Non-pigmented ciliary epithelial cell (primary cell): ENCODE measurements at places on chromosomes 7 and 10.

DNA sequence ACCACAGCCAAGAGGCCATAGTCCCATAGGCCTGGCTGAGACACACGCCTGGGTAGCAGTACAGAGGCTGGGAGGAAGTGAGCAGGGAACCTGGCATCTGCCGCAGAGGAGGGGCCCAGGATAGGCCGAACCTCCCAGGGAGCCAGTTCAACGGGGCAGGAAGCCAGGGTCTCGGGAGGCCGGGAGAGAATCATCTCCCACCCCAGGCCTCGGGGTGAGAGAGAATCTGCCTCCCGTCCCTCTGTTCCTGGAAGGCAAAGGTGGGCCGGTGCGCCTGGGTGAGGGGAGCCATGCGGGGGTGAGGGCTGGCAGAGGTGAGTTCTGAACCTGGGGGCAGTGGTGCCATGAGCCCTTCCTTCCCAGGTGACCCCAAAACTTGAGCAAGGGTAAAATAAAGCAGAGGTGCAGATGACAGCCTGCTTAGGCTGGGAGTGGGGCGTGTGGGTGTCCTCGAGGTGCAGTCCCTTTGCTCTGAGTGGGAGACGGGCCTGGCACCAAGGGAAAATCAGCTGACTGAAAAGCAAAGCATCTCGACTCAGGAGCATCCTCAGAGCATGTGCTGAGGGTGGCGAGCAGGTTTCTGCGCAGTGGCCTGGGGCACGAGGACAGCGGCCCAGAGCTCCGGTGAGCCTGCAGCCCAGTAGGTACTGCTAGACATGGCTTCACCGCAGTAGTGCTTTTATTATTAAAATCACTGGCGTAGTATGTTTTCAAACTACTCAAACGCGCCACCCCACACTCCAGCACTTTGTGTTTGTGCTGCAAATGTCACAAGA is 15.5 kb downstream of the AGAP3 start:
- no peak for DNase-seq

- no peak for DNase-seq
Observed at GRCh38 chr10:49625411-49625810, 11.6 kb downstream of the CHAT start.

GRCh38 chr7:47351233-47352154 is 230.4 kb downstream of the TNS3 start:
- DNase-seq = no peak

GRCh38 chr7:110898516-110898915 is 192.4 kb upstream of the LRRN3 start:
- no peak for DNase-seq

DNA sequence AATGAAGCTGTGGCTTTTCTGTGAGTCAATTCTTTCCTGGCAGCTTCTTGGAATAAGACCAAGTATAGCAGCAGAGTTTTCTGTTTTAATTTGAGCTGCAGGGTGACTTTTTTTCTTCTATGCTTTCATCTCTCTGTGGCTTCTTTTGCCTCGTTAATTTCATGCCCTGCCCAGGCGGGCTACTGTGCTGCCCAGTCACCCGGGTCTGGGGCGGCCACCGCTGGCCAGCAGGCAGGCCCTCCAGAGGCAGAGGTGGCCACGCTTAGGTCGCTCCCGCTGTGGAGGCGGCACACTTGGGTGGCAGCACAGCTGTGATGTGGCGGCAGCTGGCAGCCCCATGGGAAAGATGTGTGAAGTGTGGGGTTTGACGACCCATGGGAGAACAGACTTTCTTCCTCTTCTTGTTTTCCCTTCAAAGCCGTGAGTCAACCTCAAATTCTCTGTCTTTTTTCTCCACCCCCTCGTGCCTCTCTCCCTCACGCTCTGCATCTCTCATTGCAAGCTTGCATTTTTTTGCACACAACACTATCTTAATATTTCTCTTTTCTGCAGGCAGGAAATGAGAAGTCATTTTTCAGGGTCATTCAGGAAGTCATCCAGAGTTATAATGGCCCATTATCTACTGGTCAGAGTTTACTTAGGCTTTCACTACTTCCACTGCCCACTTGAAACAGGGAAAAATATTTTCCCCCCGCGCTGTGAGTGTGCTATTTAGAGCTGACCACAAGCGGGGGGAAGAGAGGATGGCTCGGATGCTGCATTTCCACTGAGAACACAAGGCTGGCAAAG is 67.8 kb downstream of the EGFR start:
- no peak for DNase-seq

DNA sequence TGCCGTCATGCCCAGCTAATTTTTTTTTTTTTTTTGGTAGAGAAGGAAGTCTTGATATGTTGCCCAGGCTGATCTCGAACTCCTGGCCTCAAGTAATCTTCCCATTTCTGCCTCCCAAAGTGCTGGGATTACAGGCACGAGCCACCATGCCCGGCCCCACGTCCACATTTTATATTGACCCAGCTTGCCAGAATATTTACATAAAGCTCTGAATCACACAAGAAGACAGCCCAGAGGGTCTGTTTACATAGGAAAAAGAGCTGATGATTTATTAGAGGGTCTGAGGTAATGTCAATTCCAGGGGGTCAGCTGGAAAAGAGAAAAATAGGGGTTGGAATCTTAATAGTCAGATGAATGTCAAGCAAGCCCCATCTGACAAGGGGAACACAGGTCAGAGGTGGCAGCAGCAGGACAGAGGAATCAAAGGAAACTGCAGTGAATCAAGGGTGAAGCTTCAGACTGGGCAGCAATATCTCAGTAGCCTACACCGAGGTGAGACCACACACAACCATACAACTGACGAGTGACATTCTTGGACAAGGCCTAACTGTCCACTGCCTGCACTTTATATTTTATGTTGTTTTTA is 15.8 kb upstream of the SLF2 start:
- no peak for DNase-seq

GRCh38 chr10:100628061-100628460 is 92.3 kb downstream of the HIF1AN start:
- DNase-seq = no peak

- no peak for DNase-seq
Observed at GRCh38 chr10:6600224-6600987, 20.3 kb upstream of the PRKCQ start.

GRCh38 chr7:153576096-153576495 is 476.1 kb upstream of the DPP6 start:
- DNase-seq = no peak

DNA sequence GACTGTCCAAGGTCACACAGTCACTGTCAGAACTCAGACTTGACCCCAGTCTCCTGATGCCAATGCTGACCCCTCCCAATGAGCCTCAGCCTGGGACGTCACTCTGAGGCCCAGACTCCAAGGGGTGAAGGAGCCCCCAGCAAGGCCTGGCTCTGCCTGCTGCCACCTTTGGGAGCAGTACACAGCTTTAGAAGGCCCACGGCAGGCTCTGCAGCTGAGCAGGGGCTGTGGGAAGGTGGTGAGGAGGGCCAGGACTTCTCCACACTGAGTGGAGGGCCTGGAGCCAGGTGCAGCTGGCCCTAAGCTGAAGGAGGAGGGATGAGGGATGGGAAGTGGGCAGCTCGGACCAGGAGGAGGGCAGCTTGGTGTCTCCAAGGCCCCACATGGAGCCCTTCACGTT is 23.9 kb upstream of the ZMIZ1 start:
- no peak for DNase-seq

- no peak for DNase-seq
Observed at GRCh38 chr10:61892961-61893360, 8.5 kb upstream of the ARID5B start.

DNA sequence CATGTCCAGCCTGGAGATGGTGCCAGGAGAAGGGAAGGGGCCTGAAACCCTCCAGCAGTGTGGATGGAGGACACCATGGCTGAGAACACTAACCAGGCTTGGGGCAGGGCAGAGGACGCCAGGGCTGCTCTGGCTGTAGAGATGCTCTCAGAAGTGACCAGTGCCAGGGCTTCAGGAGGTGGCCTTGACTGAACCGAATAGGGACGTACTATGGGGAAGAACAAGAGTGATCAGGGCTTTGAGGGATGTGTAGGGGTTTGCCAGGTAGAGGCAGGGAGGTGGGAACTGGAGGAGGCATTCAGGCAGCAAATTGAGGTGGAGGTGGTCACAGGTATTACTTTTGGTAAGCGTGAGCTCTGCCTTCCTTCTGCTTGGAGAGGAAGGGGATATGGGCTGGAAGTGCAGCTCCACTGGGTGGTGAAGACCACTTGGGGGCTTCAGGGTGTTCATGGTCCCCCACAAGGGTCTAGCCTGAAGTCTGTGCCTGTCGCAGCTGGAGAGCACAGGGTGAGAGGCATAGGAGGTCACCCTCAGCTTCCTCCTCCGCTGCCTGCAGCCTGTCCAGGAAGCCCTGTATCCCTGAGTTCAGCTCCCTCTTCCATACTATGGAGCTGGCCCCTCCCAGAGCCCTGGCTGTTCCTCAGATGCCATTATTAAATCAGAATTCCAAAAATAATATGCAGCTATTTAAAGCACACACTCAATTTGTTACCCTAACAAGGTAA is 27.8 kb downstream of the ADCY1 start:
- DNase-seq = no peak

DNA sequence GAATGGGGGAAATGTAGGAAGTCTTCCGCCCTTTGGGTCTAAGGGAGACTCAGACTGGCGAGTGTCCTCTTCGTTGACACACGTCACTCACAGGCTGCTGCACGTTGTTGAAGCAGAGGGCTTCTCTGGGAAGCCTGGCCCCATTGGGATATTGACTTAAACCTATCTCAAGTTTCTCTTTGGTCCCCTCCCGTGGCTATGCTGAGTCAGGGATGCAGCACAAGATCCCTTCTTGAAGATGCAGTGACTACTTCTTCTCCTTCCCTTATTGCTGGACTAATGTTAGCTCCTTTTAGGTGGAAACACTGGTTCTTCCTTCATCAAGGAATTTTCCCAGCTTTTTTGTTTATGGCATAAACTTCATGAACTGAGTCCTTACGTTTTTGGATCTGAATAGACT is 89.8 kb upstream of the CCDC71L start:
- no peak for DNase-seq

GRCh38 chr10:64023926-64024470 is 502.8 kb downstream of the REEP3 start:
- no peak for DNase-seq

DNA sequence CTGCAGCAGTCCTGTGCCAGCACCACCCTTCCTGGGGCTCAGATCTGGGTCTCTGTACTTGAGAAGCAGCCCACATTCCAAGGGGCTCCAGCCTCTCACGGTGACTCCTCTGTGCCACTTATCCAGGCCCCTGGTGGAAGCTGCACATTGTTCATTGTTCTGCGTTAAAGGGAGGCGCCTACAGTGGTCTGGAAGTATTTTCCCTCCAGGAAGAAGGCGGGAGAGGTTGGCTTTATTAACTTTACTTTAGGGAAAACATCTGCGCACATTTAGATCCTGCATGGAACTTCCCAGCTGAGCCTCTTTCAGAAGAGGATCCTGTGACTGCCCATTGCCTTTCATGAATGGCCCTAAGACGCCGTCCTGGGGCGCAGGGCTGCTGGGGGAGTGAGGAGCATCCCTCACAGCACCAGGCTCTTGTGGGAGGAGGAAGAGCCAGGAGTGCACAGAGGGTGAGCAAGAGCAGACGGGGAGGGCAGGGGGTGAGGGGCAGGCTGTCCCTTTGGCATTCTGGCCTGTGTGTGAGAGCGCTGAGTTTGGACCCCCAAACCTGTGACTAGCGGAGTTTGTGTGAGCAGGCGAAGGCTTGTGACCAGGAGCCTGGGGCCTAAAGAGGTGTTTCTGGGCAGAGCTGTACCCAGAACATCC is 98.6 kb upstream of the BTBD16 start:
- DNase-seq = no peak

- no peak for DNase-seq
Observed at GRCh38 chr7:39553436-39553835, 12.8 kb upstream of the YAE1 start.
